ACHN (cell line): ENCODE measurements at places on chromosomes 1 and 21.

GRCh38 chr1:208329300-208329699 is 85.1 kb upstream of the PLXNA2 start:
- no peak for DNase-seq

DNA sequence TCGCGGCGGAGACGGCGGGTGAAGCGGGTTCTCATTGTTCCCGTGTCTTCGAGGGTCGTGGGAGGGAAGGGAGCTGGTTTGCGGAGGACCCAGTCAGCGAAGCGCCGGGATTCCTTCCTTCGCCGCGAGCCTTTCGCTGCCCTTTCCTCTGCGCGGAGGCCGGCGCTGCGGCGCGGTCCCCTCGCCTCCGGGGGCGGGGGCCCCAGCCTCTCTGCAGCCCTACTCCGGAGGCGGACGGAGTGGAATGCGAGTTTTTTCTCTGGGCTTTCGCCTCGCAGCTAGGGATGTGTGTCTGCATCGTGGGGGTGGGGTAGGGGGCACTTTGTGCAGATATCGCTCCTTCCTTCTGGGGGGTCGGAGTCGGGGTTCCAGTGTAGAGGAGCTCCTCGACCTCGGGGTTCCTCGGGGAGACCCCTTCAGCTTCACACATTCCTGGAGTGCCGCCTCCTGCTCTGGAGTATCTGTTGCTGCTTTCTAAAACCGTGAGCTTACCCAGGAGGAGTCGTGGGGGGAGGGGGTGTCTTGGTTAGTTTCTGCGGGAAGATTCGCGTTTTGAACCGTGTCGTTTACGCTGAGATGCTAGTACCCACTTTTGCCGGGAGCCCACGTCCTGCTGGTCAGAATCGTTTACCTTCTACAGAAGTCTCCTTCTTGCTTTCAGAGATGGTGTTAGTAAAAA is 595 bp downstream of the RNF2 start:
- peak; percentile 56 for DNase-seq

DNA sequence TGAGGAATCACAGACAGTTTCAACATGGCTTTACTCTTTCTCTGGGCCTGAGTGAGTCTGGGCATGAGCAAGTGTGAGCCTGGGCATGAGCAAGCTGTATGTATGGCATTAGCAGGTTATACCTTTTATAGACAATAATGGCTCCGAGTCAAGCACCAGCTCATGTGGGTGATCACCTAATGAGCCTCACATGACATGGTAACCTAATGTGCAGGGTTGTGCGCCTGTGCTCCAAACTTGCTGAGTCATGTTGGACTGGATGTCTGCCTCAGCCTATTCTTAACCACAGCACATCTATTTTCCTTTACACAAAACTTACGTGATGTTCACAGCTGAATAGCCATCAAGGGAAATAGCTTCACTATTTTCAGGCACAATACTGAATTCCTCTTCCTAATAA is 236.2 kb upstream of the NRIP1 start:
- no peak for DNase-seq

DNA sequence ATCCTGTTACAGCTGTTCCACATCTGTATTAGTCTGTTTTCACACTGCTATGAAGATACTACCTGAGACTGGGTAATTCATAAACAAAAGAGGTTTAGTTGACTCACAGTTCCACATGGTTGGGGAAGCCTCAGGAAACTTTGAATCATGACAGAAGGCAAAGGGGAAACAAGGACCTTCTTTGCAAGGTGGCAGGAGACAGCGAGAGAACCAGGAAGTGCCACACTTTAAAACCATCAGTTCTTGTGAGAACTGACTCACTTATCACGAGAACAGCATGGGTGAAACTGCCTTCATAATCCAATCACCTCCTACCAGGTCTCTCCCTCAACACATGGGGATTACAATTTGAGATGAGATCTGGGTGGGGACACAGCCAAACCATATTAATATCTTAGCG is 110.3 kb upstream of the TRABD2B start:
- DNase-seq: no peak

- no peak for DNase-seq
These were observed 133.3 kb upstream of the SYT6 start for GRCh38 chr1:114286960-114287359.

GRCh38 chr1:87683196-87683956 is 354.7 kb downstream of the LMO4 start:
- no peak for DNase-seq

DNA sequence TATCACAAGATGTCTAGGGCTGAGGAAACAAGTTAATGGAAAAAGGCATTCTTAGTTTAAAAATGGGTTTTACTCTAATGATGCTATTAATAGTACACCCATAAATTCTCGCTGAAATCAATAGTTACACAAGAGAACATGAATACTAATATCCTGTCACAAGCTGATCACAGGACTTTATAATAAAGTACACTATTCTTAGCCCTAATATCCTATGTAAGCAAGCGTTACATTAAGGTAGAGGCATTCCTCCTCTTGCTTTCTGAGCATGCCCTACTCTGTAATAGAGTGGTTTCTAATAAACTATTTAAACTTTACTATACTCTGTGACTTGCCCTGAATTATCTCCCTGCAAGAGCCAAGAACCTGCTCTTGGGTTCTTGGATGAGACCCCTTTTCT is 6.5 kb upstream of the PACC1 start:
- no peak for DNase-seq
